ENCODE measurements at places on chromosomes 11 and 22.

GRCh38 chr11:3220521-3221407 lies 2.2 kb upstream of the MRGPRG start:
- H3K4me3 ChIP-seq, result no peak overlapping the region
- peaks cover 14% of the 10 kb centered on the region for H3K4me1 ChIP-seq
- no peaks in the 10 kb centered on the region for H3K36me3 ChIP-seq
- H3K27me3 ChIP-seq, result peaks cover 58% of the 10 kb centered on the region
- H3K27ac ChIP-seq, result no peak overlapping the region

- H3K4me3 ChIP-seq, result no peak overlapping the region
- no peak for DNase-seq
- H3K27ac ChIP-seq, result no peak overlapping the region
- no peaks in the 10 kb centered on the region for H3K36me3 ChIP-seq
- no peaks in the 10 kb centered on the region for H3K27me3 ChIP-seq
- H3K4me1 ChIP-seq, result no peaks in the 10 kb centered on the region
Observed at GRCh38 chr11:70942593-70942992, 309.8 kb downstream of the SHANK2 start.

DNA sequence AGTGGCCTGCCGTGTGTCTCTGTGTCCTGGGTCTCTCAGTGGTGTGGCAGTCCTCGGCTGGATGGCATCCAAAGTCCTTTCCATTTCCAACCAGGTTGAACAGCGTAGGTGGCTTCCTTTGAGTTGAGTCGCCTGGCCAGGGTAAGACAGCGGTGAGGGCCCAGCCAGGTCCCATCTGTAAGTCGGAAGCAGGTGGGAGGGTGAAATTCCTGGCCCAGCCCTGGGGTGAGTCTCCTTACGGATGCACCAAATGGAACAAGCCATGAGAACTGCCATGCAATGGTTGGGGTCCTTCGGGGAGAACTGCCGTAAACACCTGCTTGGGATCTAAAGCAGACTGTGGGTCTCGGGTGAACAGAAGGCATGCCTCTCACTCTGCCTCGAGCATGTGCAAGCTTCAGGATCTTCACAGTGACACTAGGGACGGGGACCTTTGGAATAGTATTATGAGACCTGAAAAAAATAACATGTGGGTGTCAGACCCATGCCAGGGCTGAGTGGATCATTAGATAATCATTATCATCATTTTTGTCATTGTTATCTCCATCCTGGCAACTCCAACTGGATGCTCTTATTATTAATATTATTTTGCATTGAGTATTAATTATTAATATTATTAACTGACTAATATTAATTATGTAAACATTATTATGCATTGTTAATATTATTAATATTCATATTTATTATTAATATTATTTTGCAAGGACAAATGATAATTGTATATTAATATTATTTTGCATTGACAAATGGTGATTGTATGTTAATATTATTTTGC lies 57.7 kb upstream of the LINC01488 start:
- H3K4me1 ChIP-seq, result peaks cover 10% of the 10 kb centered on the region
- no peak overlapping the region for H3K4me3 ChIP-seq
- no peak overlapping the region for H3K27ac ChIP-seq
- peaks cover 27% of the 10 kb centered on the region for H3K27me3 ChIP-seq
- H3K36me3 ChIP-seq, result no peaks in the 10 kb centered on the region

DNA sequence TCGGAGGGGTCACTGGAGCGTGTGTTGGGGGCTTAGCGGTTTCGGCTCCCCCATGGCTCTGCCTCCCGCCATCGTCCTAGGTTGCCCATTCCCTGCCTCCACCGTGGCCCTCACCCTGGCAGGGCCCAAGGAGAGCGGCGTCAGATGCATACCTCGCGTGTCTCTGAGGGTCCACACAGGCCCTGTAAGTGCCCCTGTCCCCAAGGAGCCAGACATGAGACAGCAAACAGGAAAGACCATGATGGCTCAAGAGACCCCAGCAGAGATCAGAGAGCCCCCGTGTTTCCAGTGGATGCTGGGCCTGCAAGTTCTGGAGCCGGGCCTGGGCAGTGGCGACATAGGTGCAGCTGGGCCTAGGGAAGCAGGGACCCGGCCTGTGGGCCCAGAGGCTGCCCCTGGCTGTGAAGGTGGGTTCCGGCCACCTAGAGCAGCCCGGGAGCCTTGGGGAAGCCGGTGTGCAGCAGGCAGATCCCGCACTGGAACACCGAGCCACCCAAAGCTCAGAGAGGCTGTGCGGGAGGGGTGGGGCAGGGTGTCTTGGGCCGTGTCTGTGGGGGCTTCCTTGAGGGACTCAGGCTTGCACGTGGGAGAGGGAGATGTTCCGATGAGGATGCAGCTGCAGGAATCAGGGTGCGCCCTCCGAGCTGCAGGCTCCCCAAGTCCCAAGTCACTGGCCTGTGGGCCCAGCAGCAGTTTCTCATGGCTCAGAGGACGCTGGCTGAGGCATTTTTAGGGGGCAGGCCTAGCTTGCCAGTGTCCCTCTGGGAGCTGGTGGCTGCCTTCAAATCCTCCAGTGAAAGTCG lies 126.4 kb downstream of the KCNQ1OT1 start:
- H3K27me3 ChIP-seq, result no peaks in the 10 kb centered on the region
- H3K4me1 ChIP-seq, result no peaks in the 10 kb centered on the region
- H3K36me3 ChIP-seq, result no peaks in the 10 kb centered on the region
- no peak overlapping the region for H3K27ac ChIP-seq
- H3K4me3 ChIP-seq, result no peak overlapping the region
- peak; percentile 6 for DNase-seq

DNA sequence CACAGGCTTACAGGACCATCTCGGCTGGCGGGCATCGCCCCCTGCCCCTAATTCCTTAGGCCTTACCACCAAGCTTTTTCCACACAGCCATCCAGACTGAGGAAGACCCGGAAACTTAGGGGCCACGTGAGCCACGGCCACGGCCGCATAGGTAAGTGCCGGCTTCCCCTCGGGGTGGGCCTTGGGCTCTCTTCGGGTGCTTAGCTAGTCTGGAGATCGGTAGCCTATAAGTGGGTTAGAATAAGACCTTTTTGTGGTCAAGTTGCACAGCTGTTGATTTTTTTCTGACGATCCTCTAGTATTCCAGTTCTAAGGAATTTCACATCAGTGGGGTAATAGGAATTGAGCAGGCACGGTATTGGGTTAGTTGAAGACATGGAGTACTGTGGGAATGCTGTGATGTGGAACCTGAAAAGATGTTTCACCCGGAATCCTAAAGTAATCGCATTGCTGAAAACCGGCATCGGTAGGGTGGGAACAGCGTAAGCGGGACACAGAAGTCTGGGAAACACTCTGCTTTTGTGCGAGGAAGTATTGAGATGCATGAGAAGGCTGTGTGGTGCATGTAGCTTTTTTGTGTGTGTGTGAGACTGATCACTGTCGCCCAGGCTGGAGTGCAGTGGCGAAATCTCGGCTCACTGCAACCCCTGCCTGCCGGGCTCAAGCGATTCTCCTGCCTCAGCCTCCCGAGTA lies 669 bp downstream of the RPL27A start:
- DNase-seq, result no peak
- H3K36me3 ChIP-seq, result peaks cover 59% of the 10 kb centered on the region
- peak overlapping the region; percentile 94 for H3K4me3 ChIP-seq
- H3K4me1 ChIP-seq, result peaks cover 59% of the 10 kb centered on the region
- H3K27ac ChIP-seq, result peak overlapping the region; percentile 92

DNA sequence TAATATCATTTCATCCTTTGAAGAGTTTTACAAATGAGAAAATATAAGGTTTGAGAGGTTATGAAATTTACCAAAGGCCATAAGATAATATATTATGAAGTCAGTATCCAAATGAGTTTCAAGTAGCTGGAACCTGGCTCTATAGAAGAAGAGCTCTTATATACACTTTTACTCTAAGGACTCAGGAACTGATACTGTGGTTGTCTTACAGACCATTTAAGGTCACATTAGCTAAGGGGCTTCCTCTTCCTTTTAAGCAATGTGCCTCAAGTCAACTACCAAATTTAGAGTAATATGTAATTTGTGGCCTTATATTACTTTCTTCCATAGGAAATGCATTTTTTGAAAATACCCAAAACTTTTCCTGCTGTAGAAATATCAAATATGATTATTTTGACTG lies 369.3 kb downstream of the DLG2 start:
- DNase-seq, result no peak
- H3K27ac ChIP-seq, result no peak overlapping the region
- no peaks in the 10 kb centered on the region for H3K27me3 ChIP-seq
- no peaks in the 10 kb centered on the region for H3K4me1 ChIP-seq
- H3K36me3 ChIP-seq, result no peaks in the 10 kb centered on the region

DNA sequence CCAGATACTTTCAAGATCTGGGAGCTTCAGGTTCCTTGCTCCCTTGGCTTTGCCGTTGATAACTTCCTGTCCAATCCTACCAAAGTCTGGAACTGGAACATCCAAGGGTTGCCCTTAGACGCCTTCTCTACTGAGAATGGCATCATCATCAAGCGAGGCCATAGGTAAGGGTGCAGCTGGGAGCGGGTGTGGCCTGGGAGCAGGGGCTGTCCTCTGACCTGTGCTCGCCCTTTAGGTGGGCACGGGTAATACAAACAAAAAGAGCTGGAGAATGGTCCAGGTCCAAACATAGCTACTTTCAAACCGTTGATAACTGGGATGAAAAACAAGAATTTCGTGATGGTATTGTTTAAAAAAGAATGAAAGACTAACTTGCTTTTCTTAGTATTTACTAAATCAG lies 25.0 kb downstream of the CASP12 start:
- no peak overlapping the region for H3K27ac ChIP-seq
- peaks cover 34% of the 10 kb centered on the region for H3K4me1 ChIP-seq
- DNase-seq, result no peak
- no peaks in the 10 kb centered on the region for H3K27me3 ChIP-seq
- H3K36me3 ChIP-seq, result peaks cover 27% of the 10 kb centered on the region

DNA sequence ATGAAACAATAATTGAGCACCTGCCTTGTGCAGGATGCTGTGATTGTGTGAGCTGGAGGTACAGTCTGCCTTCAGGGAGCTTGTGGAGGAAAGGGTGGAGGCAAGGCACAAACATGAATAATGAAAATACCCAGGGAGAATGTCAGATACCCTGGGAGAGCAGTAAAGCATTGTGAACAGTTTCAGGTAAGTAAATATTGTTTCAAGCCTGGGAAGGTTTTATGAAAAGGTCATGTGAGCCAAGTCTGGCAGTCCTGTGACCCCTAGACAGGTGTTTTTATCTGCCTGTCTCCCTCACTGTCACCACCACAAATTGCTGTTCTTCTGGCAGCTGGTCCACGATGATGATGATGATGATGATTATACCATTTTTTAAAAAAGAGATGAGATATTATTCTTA lies 32.0 kb downstream of the SPECC1L start:
- H3K27ac ChIP-seq, result peak overlapping the region; percentile 6
- no peak overlapping the region for H3K4me3 ChIP-seq
- H3K36me3 ChIP-seq, result peaks cover 45% of the 10 kb centered on the region
- H3K27me3 ChIP-seq, result no peaks in the 10 kb centered on the region

- H3K36me3 ChIP-seq, result no peaks in the 10 kb centered on the region
- H3K27ac ChIP-seq, result no peak overlapping the region
- H3K4me1 ChIP-seq, result peaks cover 5% of the 10 kb centered on the region
- DNase-seq, result no peak
- no peaks in the 10 kb centered on the region for H3K27me3 ChIP-seq
Observed at GRCh38 chr11:72313912-72314598, 70.1 kb upstream of the PHOX2A start.

DNA sequence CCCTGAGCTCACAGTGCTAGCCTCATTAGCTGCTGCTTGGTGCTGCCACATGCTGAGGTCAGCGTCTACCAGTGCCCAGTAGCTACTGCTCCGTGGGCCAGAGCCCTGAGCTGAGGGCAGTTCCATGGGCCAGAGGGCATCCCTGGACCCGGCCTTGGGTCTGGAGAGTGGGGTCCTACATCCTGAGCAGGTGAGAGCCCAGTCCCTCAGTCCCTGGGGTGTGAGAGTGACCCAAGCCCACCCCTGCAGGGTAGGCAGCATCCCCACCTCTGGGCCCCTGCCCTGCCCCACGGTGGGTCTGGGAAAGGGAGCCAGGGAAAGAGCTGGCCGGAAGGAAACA lies 9.8 kb downstream of the LMNTD2 start:
- peaks cover 33% of the 10 kb centered on the region for H3K27me3 ChIP-seq
- no peaks in the 10 kb centered on the region for H3K36me3 ChIP-seq
- no peak overlapping the region for H3K27ac ChIP-seq
- no peak for DNase-seq

GRCh38 chr22:32880893-32881596 lies 79.5 kb downstream of the TIMP3 start:
- H3K27me3 ChIP-seq, result peaks cover 10% of the 10 kb centered on the region
- H3K27ac ChIP-seq, result no peak overlapping the region
- peaks cover 8% of the 10 kb centered on the region for H3K4me1 ChIP-seq

DNA sequence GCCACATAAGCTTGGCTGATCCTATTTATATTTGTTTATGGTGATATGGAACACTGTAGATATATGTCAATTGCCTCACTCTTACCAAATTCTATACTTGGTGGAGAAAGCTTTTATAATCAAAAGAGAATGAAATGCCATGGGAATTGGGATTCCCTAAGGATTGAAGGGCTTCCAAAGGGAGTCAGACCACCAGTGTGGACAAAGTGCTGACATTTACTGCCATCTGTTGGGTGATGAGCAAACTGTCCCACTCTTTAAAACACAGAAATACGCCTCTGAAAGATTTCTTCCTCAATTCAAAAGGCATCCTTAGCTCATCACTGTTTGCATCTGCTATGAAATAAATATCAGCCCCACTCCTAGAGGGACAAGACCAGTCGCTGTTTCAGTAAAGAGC lies 7.1 kb downstream of the SLC1A2 start:
- no peaks in the 10 kb centered on the region for H3K4me1 ChIP-seq
- H3K27me3 ChIP-seq, result peaks cover 51% of the 10 kb centered on the region
- no peak for DNase-seq

GRCh38 chr11:86688398-86689179 lies 16.2 kb upstream of the ME3 start:
- H3K27me3 ChIP-seq, result peaks cover 4% of the 10 kb centered on the region
- no peaks in the 10 kb centered on the region for H3K4me1 ChIP-seq
- H3K4me3 ChIP-seq, result no peak overlapping the region
- DNase-seq, result no peak
- no peak overlapping the region for H3K27ac ChIP-seq

GRCh38 chr11:36385121-36385970 lies 89.3 kb downstream of the PRR5L start:
- peaks cover 3% of the 10 kb centered on the region for H3K4me1 ChIP-seq
- H3K36me3 ChIP-seq, result no peaks in the 10 kb centered on the region
- H3K4me3 ChIP-seq, result no peak overlapping the region
- no peak overlapping the region for H3K27ac ChIP-seq
- DNase-seq, result no peak
- H3K27me3 ChIP-seq, result peaks cover 17% of the 10 kb centered on the region

GRCh38 chr11:27660171-27660570 lies 40.1 kb downstream of the BDNF start:
- DNase-seq, result no peak
- H3K36me3 ChIP-seq, result no peaks in the 10 kb centered on the region
- no peak overlapping the region for H3K27ac ChIP-seq
- no peaks in the 10 kb centered on the region for H3K27me3 ChIP-seq
- no peak overlapping the region for H3K4me3 ChIP-seq
- no peaks in the 10 kb centered on the region for H3K4me1 ChIP-seq

GRCh38 chr22:42949159-42949558 lies 65.8 kb downstream of the PACSIN2 start:
- peaks cover 2% of the 10 kb centered on the region for H3K36me3 ChIP-seq
- peaks cover 41% of the 10 kb centered on the region for H3K4me1 ChIP-seq
- no peak overlapping the region for H3K4me3 ChIP-seq
- no peak for DNase-seq
- no peaks in the 10 kb centered on the region for H3K27me3 ChIP-seq
